Activated CD8-positive, alpha-beta memory T cell treated with anti-CD3 and anti-CD28 coated beads, Interleukin-2, amount 10 ng/mL, durations not matched to agents 7 days and 5 days (primary cell): ENCODE measurements at places on chromosomes 3 and 15. TPM values are rescaled to one million over a fixed set of nuclear protein-coding genes. Genes with fewer than 3 reads are reported as not detected.

DNA sequence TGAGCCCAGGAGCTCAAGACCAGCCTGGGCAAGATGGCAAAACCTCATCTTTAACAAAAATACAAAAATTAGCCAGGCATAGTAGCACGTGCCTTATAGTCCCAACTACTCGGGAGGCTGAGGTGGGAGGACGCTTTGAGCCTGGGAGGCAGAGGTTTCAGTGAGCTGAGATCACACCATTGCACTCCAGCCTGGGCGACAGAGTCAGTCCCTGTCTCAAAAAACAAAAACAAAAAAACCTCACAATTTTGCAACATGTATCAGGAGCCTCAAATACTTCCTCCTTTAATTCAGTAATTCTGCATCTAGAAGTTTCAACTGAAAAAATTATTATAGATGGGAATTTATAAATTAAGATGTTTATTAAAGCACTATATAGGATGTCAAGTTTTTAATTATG lies 1.1 kb downstream of the MRPL47 start:
- peak overlapping the region; percentile 100 for H3K27ac ChIP-seq
- H3K27me3 ChIP-seq: no peaks in the 10 kb centered on the region
- DNase-seq: no peak
- peaks cover 19% of the 10 kb centered on the region for H3K36me3 ChIP-seq
- peak overlapping the region; percentile 99 for H3K4me3 ChIP-seq
- peaks cover 32% of the 10 kb centered on the region for H3K4me1 ChIP-seq

DNA sequence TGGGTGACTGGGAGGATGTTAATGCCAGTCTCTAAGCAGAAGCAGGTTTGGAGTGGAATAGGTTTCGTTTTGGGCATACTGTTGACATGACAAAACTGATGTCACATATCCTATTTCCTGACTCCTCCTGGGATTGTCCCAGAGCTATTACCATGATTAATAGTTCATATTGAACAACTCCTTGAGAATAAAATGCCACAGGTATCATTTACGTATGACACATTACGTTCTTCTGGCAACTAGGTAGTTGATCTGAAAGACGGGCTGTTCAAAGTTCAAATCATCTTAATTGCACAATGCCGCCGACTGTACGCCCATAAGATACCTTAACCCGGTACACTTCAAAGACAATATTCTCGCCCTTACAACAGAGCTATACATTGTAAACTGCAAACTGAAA lies 1.4 kb upstream of the RAB5A start:
- peaks cover 12% of the 10 kb centered on the region for H3K36me3 ChIP-seq
- H3K27ac ChIP-seq: peak overlapping the region; percentile 59
- peaks cover 33% of the 10 kb centered on the region for H3K4me1 ChIP-seq
- peaks cover 2% of the 10 kb centered on the region for H3K27me3 ChIP-seq
- H3K4me3 ChIP-seq: peak overlapping the region; percentile 89
- no peak for DNase-seq

DNA sequence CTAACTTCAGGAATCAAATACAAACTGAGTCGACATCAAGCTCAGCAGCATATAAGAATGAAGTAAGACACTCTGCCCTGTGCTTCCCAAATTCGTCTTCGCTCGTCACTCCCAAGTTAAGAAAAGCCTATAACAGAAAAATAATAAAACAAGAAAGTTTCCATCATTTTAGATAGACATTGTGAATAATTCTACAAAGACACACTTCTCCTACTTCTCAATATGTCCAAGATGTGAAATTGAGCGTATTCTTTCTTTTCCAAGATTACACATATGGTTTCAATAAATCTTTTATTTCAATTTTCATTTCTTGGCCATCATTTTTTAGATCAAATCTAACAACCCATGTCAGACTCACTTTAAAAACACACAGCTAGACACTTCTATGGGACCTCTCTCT lies 85.1 kb downstream of the FSIP1 start:
- no peaks in the 10 kb centered on the region for H3K36me3 ChIP-seq
- no peak overlapping the region for H3K27ac ChIP-seq
- peaks cover 11% of the 10 kb centered on the region for H3K27me3 ChIP-seq
- no peak overlapping the region for H3K4me3 ChIP-seq

DNA sequence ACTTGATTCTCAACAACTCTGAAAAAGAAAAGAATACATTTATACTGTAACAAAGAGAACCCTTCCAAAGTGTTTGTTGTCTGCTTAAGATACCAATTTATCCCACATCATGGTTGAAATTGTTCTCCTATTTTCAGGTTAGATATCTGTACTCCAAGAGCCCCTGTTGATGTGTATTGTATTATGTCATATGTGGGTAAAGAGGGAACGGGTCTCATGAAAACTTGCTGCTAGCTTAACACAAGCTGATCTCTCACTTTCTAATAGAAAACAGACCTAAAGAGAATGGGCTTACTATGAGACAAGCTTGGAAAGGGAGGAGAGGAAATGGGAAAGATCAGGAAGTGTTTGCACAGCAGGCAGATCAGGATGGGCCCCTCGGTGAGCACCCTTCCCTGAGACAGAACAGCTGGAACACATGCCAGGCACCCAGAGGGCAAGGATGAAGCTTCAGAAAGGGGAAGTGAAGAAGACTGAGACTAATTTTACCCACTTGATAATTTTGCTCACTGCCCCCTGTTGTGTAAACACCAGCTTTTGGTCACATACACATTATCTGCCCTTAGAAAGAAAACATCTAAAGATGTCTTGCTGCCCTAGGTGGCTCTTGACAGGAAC lies 747.9 kb upstream of the CCDC54 start:
- no peak for DNase-seq
- no peak overlapping the region for H3K4me3 ChIP-seq
- no peaks in the 10 kb centered on the region for H3K4me1 ChIP-seq

DNA sequence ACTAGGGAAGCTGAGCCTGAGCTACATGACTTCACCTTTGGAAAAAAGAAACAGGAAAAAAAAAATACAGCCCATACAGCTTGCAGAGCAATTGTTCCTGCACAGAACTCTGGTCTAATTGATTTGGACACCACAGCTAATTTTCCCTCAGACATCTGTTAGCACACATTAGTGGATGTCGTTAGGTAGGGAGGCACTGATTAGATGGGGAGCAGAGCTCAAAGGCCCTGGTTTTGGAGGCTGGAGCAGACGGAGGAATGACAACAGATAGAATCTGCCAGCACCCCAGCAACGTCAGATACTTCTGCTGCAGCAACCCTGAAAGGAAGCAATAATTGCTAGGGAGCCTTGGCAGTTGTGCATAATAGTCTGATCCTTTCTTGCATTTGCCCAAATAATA lies 398.9 kb downstream of the LSAMP start:
- H3K36me3 ChIP-seq: no peaks in the 10 kb centered on the region
- H3K4me3 ChIP-seq: no peak overlapping the region
- H3K27me3 ChIP-seq: no peaks in the 10 kb centered on the region
- no peak overlapping the region for H3K27ac ChIP-seq

GRCh38 chr3:138941259-138941885 lies 5.6 kb downstream of the FOXL2 start:
- peaks cover 39% of the 10 kb centered on the region for H3K4me1 ChIP-seq
- peaks cover 3% of the 10 kb centered on the region for H3K36me3 ChIP-seq
- no peak overlapping the region for H3K27ac ChIP-seq
- no peak overlapping the region for H3K4me3 ChIP-seq
- DNase-seq: no peak

GRCh38 chr3:79362571-79363270 lies 405.1 kb downstream of the ROBO1 start:
- no peak overlapping the region for H3K4me3 ChIP-seq
- no peaks in the 10 kb centered on the region for H3K36me3 ChIP-seq
- H3K4me1 ChIP-seq: no peaks in the 10 kb centered on the region
- DNase-seq: no peak
- H3K27ac ChIP-seq: no peak overlapping the region

- H3K4me1 ChIP-seq: no peaks in the 10 kb centered on the region
- no peaks in the 10 kb centered on the region for H3K27me3 ChIP-seq
- no peak overlapping the region for H3K4me3 ChIP-seq
- no peaks in the 10 kb centered on the region for H3K36me3 ChIP-seq
- no peak overlapping the region for H3K27ac ChIP-seq
Observed at GRCh38 chr3:161969867-161970266, 473.3 kb downstream of the OTOL1 start.

DNA sequence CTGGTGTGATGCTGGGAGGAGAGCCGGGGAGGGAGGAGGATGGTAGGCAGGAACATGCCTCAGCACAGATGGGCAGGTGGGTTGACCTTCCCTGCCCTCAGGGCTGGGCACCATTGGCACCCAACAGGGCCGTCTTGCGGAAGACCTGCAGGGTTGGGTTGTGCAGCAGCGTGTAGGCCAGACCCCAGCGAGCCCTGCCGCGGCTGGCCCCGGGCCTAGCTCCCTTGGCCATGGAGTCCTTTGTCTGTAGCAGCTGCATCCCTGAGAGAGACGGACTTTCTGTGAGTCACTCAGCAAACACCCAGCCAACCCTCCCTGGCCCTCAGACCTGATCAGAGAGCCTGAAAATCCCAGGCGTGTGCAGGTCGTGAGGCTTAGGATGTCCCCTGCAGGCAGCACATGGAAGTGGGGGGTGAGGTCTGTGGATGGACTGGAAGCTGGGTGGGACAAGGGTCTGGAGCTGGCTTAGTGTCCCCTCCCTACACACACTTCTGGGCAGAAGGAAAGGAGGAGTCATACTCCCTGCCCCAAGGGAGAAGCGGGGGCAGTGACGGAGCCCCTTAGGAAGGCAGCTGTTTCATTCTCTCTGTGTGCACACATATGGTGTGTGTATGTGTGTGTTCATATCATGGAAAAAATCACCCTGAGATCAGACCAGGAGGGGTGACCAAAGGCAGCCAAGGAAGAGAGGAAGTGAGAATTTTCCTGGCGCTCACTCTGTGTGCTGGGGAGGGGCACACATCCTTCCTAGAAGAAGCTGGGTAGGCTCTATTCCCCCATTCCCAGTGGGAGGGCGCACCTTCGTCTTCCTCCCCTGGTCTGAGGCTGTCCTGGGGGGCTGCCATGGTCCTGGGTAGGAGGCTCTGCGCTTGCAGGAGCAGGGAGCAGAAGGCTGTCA lies 6.7 kb downstream of the ISLR start:
- H3K36me3 ChIP-seq: no peaks in the 10 kb centered on the region
- DNase-seq: no peak
- no peak overlapping the region for H3K4me3 ChIP-seq
- H3K27ac ChIP-seq: no peak overlapping the region

GRCh38 chr3:64924961-64925360 lies 237.2 kb upstream of the ADAMTS9 start:
- H3K27me3 ChIP-seq: no peaks in the 10 kb centered on the region
- H3K4me1 ChIP-seq: no peaks in the 10 kb centered on the region
- no peak for DNase-seq

DNA sequence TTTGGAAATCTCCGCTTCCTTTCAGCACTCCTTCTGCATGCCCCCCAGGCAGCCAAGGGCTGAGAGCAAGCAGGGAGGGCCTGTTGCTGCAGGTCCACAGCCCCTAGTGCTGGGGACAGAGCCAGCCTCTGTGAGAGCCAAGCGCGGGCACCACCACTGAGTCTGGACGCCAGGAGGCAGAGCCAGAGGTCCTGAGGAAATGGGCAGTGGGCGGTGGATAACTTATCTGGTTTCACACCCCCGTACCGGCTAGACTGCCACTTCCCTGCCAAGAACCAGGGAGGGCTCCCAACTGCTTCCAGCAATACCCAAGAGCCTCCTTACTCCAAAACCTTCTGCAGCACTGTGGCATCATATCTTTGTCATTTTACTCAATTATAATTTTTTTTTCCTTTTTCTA lies 141.6 kb upstream of the IGF1R start:
- H3K36me3 ChIP-seq: no peaks in the 10 kb centered on the region
- no peak overlapping the region for H3K27ac ChIP-seq
- no peak overlapping the region for H3K4me3 ChIP-seq
- peaks cover 9% of the 10 kb centered on the region for H3K27me3 ChIP-seq
- no peak for DNase-seq

GRCh38 chr3:45546716-45547701 lies 47.5 kb upstream of the LIMD1 start:
- peaks cover 1% of the 10 kb centered on the region for H3K36me3 ChIP-seq
- no peak for DNase-seq
- H3K4me1 ChIP-seq: peaks cover 10% of the 10 kb centered on the region
- no peak overlapping the region for H3K27ac ChIP-seq
- H3K27me3 ChIP-seq: no peaks in the 10 kb centered on the region
- no peak overlapping the region for H3K4me3 ChIP-seq

GRCh38 chr15:95742836-95743235 lies 587.7 kb upstream of the NR2F2 start:
- no peak overlapping the region for H3K4me3 ChIP-seq
- peaks cover 11% of the 10 kb centered on the region for H3K4me1 ChIP-seq
- H3K27me3 ChIP-seq: no peaks in the 10 kb centered on the region
- H3K36me3 ChIP-seq: no peaks in the 10 kb centered on the region

DNA sequence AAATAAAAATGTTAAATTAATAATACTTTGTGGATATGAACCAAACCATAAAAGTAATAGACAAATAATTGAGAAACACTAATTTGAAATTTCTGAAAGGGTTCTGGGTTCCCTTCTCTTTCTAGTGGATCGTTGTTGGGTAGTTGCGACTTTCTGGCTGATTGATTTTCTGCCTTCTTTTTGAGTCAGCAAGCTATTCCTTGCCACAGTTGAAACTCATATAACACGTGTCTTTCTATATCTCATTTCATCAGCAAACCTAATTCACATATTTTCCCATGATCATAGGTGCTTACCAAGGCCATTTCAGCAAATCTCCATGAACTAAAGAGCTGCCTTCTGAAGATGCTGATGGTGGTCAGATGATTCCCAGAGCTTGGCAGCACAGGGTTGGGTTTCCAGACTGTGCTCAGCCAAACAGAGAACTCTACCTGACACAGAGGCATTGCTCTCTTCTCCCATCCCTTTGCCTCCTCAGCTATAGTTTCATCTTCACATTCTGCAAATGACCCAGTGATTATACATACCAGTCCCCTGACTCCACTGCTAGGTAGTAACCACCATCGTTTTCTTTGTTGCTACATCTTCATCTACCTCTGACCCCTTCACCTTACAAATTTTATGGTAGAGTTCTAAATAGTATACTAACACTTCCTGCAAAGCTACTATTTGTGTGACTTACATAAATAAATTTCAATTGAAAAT lies 383.9 kb upstream of the DPH6 start:
- H3K4me1 ChIP-seq: no peaks in the 10 kb centered on the region
- DNase-seq: no peak
- no peaks in the 10 kb centered on the region for H3K36me3 ChIP-seq
- H3K4me3 ChIP-seq: no peak overlapping the region
- H3K27ac ChIP-seq: no peak overlapping the region
- no peaks in the 10 kb centered on the region for H3K27me3 ChIP-seq

GRCh38 chr3:162134571-162134970 lies 638.0 kb downstream of the OTOL1 start:
- H3K27me3 ChIP-seq: no peaks in the 10 kb centered on the region
- no peak for DNase-seq
- H3K4me3 ChIP-seq: no peak overlapping the region
- H3K4me1 ChIP-seq: no peaks in the 10 kb centered on the region
- no peaks in the 10 kb centered on the region for H3K36me3 ChIP-seq

- H3K4me1 ChIP-seq: peaks cover 35% of the 10 kb centered on the region
- H3K27ac ChIP-seq: no peak overlapping the region
- DNase-seq: no peak
- peaks cover 24% of the 10 kb centered on the region for H3K36me3 ChIP-seq
- H3K4me3 ChIP-seq: no peak overlapping the region
Observed at GRCh38 chr3:9980251-9980650, 6.4 kb downstream of the EMC3 start.

CADPS gene
- not detected for total RNA-seq

SLC22A13 gene
- total RNA-seq: 0.47 TPM

GOLGA6L7 gene
- total RNA-seq: not detected

CHSY1 gene
- 59.4 TPM for total RNA-seq

MYH15 gene
- 0.37 TPM for total RNA-seq

DAZL gene
- total RNA-seq: not detected

RASGRP1 gene
- 202 TPM for total RNA-seq

HGD gene
- total RNA-seq: 0.49 TPM

RPP14 gene
- 16.9 TPM for total RNA-seq
